ENCODE measurements at places on chromosomes 4 and X.
A peak's percentile ranks its signal among the peaks of the same experiment; 100 is the strongest.

- no peak for DNase-seq
Measured at GRCh38 chr4:105683038-105683437, 25.5 kb downstream of the INTS12 start.

DNA sequence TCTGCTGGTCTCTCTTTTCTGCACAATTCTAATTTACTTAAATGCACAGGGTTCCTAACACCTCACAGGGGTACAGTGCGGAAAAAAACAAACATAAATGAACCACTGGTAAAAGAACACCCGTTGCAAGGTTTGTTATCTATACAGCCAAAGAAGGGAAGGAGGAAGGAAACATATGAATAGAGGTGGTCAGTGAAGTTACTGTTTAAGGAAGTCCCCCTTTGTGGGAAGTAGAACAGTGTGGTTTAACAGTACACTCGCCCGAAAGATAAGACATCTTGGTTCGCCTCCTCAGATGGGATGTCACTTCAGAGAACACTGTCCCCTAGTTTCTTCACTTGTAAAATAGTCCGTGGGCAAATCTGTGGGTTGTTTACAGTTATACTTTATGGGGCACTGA lies 57.5 kb downstream of the TEC start:
- no peak for DNase-seq

- no peak for DNase-seq
Measured at GRCh38 chrX:76155786-76156185, 17.1 kb upstream of the PBDC1 start.

DNA sequence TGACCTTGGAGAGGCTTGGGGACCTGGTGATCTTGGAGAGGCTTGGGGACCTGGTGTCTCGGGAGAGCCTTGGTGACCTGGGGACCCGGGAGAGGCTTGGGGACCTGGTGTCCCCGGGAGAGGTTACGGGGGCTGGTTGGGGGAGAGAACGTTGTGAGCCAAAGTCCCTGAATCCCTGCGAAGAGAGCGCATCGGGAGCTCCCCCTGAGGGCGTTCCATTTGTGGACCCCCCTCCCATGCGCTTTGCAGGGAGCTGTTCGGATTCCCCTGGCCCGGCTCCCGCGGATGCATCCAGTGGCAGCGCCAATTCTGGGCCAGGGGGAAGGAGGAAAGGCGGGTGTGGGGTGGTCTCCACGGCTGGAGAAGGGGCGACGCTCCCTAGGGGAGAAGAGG lies 13.3 kb downstream of the SHOX start:
- DNase-seq: no peak

- DNase-seq: no peak
Measured at GRCh38 chr4:26288355-26288909, 32.4 kb upstream of the RBPJ start.

DNA sequence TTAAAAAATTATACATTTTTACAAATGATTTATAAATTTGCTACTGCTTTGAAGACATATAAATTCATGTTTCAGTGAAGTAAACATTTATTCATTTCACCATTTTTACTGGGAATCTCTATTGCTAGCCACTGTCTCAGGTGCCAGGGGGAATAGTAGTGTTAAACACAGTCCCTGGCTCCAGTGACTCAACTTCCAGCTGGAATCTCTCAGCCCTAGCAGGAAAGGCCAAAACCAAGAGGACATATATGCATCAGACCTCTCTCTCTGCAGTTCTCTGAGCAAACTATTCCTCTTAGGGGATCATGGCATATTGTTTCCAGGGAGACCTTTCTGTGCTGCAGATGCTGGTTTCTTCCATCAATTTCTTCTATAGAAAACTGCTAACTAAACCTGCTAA lies 1009.0 kb upstream of the LCORL start:
- DNase-seq: no peak

DNA sequence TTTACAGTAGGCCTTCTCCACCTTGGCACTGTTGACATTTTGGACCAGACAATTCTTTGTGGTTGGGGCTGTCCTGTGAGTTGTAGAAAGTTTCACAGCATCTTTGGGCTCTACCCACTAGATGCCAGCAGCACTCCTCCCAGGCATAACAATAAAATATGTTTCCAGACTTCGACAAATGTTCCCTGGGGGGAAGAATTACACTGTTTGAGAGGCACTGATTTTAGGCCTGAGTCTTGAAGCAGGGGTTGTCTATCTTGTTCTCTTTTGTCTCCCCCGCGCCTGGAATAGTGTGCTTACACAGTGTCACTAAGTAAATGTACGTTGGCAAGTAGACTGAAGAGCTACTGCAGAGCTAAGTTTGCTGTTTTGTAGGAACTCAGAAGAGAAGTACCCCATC lies 254.4 kb upstream of the BOD1L1 start:
- no peak for DNase-seq

DNA sequence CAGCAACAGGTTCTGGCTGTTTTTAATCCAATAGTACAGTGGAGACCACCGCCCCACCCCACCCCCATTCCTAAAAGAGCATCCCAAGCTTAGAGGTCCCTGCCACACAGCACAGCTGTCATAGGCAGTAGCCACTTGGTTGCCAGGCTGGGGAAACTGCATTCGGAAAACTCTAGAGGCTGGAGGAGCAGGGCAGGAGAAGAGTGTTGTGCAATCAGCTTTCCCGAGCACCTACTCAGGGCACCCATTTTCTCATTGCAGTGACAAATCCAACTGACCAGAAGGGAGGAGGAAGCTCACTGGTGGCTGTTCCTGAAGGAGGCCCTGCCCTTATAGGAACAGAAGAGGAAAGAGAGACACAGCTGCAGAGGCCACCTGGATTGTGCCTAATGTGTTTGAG lies 1.1 kb downstream of the CXCL1 start:
- DNase-seq: no peak

GRCh38 chr4:508675-509638 lies 9.9 kb downstream of the PIGG start:
- no peak for DNase-seq

GRCh38 chr4:84894621-84895020 lies 71.9 kb downstream of the WDFY3 start:
- no peak for DNase-seq

DNA sequence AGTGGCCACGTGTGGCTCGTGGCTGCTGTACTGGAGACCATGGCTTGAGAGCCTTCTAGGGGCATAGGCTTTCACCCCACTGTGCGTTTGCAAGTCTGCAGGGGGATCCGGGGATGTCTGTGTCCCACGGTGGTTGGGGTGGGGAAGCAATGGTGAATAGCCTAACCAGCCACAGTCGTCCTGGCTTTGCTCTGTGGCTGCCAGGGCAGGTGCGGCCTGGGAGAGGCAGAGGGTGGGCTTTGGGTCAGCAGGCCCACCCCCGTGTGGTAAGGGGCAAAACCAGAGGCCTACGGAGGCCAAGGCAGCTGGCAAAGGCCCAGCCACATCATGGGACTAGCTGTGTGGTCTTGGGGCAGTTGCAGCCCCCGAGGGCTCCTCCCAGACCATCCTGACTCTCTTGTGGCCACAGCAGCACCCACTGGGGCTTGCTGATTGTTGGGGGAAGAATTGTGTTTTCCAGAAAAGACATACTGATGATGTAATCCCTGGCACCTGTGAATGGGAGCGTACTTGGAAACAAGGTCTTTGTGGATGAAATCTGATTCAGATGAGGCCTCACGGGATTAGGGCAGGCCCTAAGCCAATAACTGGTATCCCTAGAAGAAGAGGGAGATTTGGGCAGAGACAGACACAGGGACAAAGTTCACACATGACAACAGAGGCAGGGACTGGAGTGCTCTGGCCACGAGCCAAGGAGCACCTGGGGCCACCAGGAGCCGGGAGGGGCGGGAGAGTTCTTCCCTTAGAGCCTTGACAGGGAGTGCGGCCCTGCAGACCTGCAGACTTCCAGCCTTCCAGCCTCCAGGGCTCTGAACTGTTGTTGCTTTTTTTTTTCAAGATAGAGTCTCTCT lies 2.9 kb downstream of the CPZ start:
- no peak for DNase-seq

GRCh38 chr4:125432078-125432477 lies 117.3 kb downstream of the FAT4 start:
- DNase-seq: no peak

DNA sequence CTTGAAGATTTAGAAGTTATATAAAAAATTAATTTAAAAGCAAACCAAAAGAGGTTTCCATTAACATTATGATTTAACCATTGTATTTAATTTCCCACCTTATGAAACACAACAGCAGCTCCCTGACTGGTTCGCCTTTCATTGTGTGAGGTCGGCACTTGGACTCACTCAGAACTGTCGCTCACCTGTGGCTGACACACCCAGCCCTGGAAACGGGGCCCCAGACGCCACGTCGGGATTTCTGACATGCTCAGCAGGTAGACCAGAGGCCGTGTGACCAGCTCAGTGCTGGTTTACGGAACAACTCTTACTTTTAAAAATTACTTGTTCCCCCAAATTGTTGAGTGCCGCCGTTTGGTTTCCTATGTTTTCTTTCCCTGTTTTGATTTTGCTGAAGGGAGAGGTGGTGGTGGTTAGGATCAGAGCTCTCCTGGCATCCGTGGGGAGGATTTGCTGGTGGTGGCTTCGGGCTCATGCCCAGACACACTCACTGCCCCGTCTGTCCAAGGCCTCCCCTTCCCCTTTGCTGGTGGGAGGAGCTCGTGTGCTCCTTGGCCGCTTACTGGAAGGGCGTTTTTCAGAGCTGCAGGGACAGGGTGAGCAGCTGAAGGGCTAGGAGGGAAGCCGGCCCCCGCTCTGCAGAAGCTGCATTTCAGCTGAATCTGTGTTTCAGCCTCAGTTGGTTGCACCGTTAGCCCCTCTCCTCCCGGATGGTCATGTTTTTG lies 59.2 kb downstream of the CPLX1 start:
- no peak for DNase-seq

DNA sequence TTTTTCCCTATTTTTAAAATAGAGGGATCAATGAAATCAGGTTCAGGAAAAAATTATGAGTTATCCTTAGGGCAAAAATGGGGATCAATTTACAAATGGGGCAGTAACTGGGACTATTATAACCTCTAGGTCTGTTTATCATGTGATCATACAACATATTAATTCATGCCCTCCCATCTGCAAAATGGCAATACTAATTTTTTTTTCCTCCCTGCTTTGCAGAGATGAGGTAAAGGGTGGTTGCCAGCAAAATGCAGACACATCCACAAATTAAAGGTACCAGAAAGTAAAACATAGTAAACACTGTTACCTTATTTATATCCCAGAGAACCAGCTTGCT lies 467 bp downstream of the HSD17B11 start:
- DNase-seq: no peak

GRCh38 chrX:44261286-44261685 lies 82.2 kb downstream of the EFHC2 start:
- no peak for DNase-seq

- DNase-seq: no peak
Measured at GRCh38 chr4:24589448-24589847, 5.1 kb upstream of the DHX15 start.

- no peak for DNase-seq
Measured at GRCh38 chrX:74272230-74272629, 31.8 kb upstream of the ZCCHC13 start.

- DNase-seq: no peak
Measured at GRCh38 chr4:31104577-31104976, 384.4 kb downstream of the PCDH7 start.

- no peak for DNase-seq
Measured at GRCh38 chrX:135437867-135438733, 16.4 kb downstream of the SMIM10L2A start.

GRCh38 chrX:15511563-15511962 lies 11.0 kb downstream of the BMX start:
- peak; percentile 0 for DNase-seq

DNA sequence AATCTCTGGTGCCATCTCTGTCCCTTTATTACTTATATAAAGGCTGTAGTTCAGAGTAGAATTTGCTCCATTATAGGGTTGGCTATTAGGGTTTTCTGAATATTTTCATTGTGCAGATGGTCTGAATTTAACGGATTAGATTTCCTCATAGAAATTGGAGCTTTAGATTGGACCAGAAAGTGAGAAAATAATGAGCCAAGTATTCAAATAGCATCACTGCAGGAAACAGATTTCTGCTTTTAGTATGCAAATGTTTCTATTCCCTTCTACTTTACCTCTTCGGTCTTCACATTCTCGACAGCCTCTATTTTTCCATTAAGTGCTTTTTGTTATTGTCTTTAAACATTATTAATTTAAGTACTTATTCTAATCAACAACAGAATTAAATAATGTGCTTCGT lies 55.4 kb downstream of the TRIM2 start:
- no peak for DNase-seq

DNA sequence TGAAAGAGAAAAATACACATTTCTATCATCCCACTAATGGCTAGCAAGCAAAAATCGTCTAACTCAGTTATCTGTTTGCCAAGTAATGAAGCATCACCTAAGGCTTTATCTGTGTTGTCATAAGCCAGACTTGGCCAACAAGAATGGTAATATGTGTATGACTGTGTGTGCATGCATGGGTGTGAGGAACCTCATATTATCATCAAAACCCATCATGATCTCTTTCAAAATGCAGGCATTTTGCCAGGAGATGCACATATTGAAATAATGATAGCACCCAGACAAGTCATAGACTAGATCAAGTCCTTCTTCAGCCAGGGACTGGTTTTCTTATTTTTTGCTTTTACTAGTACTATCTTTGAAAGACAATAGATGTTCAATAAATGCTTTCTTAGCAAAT lies 172.5 kb upstream of the FMR1 start:
- no peak for DNase-seq

GRCh38 chr4:3363411-3364141 lies 70.8 kb downstream of the RGS12 start:
- no peak for DNase-seq

DNA sequence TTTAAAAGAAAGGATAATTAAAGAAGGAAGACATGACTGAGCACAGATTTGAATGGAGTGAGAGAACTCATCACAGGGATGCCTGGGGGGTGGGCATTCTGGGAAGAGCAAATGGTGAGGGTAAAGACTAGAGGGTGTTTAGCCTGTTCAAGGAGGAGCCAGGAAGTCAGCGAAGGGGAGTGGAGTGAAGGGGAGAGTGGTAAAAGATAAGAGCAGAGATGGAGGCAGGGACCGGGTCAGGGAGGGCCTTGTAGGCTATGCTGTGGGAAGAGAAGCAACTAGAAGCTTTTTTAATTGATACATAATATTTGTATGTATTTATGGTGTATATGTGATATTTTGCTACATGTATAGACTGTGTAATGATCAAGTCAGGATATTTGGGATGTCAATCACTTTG lies 2.2 kb upstream of the VGLL1 start:
- no peak for DNase-seq

GRCh38 chrX:109270580-109271484 lies 211.1 kb downstream of the GUCY2F start:
- no peak for DNase-seq

DNA sequence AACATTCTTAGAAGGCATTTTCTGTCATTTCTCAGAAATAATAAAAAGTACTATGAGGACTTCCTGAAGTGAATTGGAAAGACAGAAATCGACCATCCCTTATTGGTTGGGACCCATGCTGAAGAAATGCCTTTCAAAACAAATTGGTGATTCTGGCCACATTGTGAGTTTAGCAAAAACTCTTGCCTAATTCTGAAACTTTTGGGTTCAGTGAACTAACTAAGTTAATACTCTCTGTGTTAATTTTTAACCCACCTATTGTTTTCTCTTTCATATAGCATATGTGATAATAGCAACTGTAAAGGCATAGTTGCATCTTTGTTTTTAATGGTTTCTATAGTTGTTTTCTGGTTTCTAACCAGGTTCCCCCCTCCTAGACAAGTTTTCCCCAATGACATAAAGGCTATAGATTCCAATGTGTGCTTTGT lies 129.3 kb upstream of the FAT1 start:
- no peak for DNase-seq
